DMS53 (cell line): ENCODE measurements at places on chromosomes 3 and 15.

GRCh38 chr3:27861046-27862036, 139.2 kb upstream of the EOMES start:
- DNase-seq = no peak

GRCh38 chr3:14827776-14828175, 9.0 kb downstream of the FGD5 start:
- DNase-seq = no peak

DNA sequence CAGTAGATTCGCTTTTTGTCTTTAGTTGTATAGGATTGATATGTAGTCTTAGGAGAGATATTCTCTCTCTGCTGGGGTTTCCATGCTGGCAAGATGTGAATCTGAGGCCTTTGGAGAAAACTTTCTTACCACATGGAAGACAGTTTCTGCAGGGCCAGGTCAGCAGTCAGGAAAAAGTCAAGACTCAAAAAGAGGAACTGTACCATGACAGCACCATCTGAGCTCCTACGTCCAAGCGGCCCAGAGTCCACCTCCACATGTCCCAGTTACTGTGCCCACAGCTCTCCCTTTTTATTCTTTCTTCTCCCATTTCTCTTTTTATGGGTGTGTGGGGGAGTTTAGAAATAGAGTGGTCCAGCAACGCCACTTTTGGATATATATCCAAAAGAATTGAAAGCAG, 172.0 kb downstream of the MTHFS start:
- DNase-seq = no peak

GRCh38 chr3:167289435-167289834, 90.7 kb downstream of the ZBBX start:
- DNase-seq = no peak

- DNase-seq = no peak
These were observed 23.9 kb upstream of the CDCP1 start for GRCh38 chr3:45170096-45170495.
